ENCODE measurements at places on chromosomes 16 and 17. TPM values are rescaled to one million over a fixed set of nuclear protein-coding genes. Genes with fewer than 3 reads are reported as not detected.

KRTAP1-1 gene
- total RNA-seq, result not detected

LUC7L gene
- 19.6 TPM for total RNA-seq

TMEM114 gene
- total RNA-seq, result not detected

UMOD gene
- total RNA-seq, result not detected

ASPHD1 gene
- total RNA-seq, result 0.22 TPM

RNF112 gene
- 0.20 TPM for total RNA-seq

SDK2 gene
- not detected for total RNA-seq

WNT9B gene
- not detected for total RNA-seq

ZNF469 gene
- 0.44 TPM for total RNA-seq

ERBB2 gene
- total RNA-seq, result 0.60 TPM

GDPD3 gene
- total RNA-seq, result 1.4 TPM

ACSM5 gene
- total RNA-seq, result 0.60 TPM

SLC6A2 gene
- not detected for total RNA-seq

AOC3 gene
- total RNA-seq, result 0.20 TPM

DNAJC7 gene
- 60.1 TPM for total RNA-seq

MYO15A gene
- total RNA-seq, result under 0.01 TPM

ZNF263 gene
- 43.5 TPM for total RNA-seq

EXOC3L1 gene
- 33.8 TPM for total RNA-seq

UTS2R gene
- not detected for total RNA-seq

CCNF gene
- 15.0 TPM for total RNA-seq

SLC38A8 gene
- not detected for total RNA-seq

HOXB4 gene
- 1.2 TPM for total RNA-seq

RHBDF1 gene
- 12.6 TPM for total RNA-seq

CCL7 gene
- not detected for total RNA-seq

GLYR1 gene
- total RNA-seq, result 36.4 TPM

KRTAP9-8 gene
- total RNA-seq, result not detected

CIBAR2 gene
- total RNA-seq, result not detected

AIPL1 gene
- total RNA-seq, result not detected

HBA2 gene
- total RNA-seq, result not detected

MPP2 gene
- total RNA-seq, result under 0.01 TPM

Data from lung microvascular endothelial cell (primary cell).